ENCODE measurements at places on chromosomes 6 and 20.

- no peak for DNase-seq
Observed at GRCh38 chr6:167669870-167670802, 156.6 kb upstream of the AFDN start.

DNA sequence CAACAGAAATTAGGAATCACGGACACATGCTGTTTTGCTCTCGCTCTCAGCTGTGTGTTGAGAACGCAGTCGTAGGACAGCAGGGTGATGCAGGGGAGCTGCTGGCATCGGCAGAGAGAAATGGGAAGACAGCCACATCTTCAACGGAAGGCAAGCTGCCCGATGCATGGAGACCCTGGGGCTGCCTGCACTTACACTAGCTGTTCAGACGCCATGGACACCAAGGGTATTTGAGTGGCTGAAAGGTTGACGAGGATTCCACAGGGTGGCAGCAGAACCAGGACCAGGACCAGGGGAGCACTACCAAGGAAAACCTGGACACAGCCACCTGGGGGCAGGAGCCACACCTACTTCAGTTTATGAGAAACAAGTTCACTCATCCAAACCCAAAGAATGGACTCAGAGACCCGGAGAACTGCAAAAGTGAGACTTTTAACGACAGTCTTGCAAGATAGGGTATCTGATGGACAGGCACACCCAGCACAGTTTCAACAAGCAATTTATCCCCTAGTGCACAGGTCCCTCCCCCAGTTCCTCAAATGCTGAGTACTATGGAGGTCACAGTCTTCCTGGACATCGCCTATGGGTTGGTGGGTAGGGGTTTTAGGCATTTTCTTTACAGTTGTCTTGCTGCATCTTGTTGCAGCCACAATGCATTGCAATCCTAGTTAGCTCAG, 56.3 kb upstream of the ENTPD6 start:
- DNase-seq, result no peak

GRCh38 chr6:36320475-36320874, 16.2 kb downstream of the BNIP5 start:
- no peak for DNase-seq

DNA sequence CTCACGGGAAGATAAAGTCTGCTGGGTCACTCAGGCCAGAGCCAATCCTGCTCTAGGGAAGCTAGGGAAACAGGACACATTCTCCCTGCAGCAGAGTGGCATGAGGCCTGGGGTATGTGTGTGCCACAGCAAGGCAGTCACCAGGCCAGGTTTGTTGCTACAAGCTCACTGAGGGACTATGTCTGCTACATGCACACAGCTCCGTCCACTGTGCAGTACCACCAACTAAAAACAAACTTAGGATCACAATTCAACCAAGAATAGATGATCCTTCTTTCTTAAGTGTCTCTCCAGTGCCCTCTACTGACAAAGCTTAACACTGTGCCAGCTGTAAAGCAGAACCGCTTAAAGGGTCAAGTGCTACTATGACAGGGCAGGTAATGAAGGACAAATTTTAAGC, 192.5 kb downstream of the PTPRK start:
- DNase-seq, result peak; percentile 70

DNA sequence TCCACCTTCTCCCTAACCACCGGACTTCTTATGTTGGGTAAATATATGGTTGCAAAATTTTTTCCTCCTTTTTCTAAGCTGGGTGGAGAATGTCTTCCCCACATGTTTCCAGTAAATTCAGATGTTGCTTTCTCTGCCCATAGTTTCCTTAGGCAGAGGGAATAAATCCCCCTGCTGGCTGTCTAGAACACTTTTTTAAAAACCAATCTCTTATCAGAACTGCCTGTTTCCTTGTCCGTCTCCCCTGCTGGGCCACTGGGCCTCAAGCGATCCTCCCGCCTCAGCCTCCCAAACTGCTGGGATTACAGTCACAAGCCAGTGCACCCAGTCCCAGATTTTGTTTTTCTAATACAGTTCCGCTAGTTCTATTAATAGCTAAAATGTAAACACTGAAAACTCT, 9.9 kb upstream of the WFDC2 start:
- DNase-seq, result peak; percentile 52

DNA sequence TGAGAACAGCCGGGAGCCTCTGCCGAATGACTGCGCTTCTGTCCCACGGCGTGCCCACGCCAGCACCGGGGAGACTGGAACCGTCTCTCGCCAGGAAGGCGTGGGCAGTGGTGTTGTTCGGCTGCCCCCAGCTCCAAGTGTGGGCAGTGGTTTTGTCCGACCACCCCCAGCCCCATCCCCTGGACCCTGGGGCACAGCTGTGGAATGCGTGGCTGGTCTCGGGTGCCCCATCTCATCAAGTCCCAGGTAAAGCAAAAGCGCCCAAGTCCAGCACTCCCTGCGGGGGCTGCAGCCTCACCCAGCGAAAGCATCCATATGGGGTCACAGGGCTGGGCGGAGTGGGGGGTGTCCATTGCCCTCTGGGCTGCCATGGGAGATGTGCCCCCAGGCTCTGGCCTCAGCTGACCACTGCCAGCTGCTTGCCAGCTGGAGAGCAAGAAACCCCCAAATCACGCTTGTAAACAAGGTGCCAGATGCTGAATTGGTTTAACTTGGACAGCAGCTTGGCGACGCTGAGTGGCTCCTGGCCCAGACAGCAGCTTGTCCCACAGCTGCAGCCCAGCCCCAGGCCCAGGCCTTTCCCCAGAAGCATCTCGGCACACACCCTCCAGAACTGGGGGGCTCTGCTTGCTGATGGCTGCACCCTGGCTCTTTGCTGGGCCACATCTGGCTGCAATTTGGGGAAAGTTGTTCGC, 4.5 kb downstream of the CABLES2 start:
- no peak for DNase-seq

DNA sequence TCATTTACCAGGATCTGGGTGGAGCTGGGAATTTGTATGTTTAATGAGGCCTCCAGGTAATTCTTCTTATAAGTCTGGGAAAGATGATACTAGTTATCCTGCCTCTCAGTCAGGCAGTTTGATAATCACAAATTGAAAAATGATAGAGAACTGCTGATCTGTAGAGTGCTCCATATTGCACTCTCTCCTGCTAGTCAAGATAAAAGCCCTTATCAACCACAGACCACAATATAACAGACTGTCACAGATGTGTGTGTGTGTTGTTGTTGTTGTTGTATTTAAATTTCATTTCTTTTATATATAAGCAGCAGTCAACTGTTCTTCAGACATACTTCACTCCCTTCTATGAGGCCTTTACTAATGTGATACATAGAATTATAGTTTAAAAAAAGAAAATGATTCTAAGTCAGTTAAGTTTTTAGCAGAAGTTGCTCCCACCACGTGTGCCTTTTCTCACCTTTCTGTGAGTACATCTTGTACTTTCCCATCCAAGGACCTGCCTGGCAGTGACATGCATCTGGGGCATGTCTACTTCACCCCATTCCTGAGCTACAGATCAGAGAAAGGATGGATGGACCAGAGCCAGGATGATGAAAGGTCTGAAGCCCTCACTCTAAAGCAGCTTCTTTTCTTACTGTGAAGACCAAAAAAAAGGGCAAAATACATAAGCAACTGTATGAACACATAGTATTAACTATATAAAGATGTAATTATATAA, 29.8 kb downstream of the TENT5A start:
- DNase-seq, result peak; percentile 52

DNA sequence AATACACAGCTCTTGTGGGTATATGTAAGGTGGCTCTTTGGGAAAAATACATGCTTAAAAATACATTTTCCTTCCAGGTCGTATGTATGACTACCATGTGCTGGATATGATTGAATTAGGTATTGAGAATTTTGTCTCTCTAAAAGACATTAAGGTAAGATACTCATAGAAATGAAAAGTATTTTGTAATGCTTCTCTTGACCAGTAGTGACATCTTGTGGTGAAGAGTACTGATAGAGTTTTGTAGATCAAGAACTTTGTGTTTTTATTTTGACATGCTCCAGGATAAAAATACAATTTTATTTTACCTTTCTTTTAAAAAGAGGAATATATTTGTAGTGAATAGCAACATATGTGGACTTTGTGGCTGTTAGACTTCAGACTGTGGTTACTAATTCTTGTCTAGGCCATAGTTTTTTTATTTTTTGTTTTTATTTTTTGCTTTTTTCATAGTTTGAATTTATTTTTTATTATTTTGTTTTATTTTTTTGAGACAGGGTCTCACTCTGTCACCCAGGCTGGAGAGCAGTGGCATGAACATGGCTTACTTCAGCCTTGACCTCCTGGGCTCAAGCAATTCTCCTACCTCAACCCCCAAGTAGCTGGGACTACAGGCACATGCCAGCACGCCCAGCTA, 17.9 kb downstream of the RPF2 start:
- DNase-seq, result peak; percentile 70

GRCh38 chr6:43367245-43367984, 2.0 kb downstream of the ZNF318 start:
- DNase-seq, result peak; percentile 40

DNA sequence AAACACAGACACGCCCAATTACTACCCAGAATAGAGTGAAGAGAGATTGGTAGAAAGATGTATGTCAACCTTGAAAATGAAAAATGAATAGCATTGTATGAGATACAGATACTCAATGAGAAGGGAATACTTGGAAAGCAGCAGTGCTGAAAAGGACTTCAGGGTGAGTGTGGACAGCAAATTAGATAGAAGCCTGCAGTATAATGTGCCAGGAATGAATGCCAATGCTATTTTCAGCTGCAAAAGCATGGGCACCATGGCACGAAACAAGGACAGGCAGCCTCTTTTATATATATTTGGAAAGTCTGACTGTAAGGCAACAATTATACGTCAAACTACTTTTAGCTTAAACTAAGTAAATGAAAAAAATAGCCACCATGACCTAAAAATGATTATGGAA, 118.2 kb downstream of the PTCHD4 start:
- DNase-seq, result no peak

- DNase-seq, result peak; percentile 85
Observed at GRCh38 chr6:57021086-57021720, 25.3 kb upstream of the KIAA1586 start.

DNA sequence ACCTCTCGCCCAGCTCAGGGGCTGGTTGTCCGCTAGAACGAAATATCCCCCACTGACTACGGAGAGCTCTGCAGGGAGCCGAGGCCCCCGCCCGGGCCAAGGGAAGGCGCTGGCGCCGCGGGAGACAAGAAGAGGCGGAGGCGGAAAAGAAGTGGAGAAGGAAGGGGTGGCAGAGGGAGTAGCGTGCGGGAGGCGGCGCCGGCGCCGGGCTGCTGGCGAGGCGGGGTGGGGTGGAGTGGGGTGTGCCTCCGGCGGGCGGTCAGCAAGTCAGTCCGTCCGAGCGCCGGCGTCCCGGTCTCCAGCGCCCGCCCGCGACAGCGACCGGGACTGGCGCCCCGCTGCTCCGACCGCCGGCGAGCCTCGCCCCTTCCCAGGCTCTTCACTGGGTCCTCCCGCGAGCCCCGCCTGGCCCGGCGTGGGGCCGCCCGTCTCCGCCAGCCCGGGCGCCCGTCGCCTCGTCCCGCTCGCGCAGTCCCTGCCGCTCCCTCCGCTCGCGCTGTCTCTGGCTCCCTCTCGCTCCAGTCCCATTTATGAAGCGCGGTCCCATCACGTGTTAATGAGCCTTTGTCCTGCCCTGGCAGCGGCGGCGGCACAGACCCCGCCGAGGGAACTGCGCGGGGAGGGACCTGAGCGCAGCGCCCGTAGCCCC, at the start of gene CNR1:
Gene CNR1 (minus strand): TSS at position 504 of the 649 bp plus-strand sequence. CDS start 21,073 bp downstream, outside the sequence.
- peak; percentile 48 for DNase-seq

- DNase-seq, result no peak
Observed at GRCh38 chr20:13648291-13649228, 9.8 kb upstream of the TASP1 start.

DNA sequence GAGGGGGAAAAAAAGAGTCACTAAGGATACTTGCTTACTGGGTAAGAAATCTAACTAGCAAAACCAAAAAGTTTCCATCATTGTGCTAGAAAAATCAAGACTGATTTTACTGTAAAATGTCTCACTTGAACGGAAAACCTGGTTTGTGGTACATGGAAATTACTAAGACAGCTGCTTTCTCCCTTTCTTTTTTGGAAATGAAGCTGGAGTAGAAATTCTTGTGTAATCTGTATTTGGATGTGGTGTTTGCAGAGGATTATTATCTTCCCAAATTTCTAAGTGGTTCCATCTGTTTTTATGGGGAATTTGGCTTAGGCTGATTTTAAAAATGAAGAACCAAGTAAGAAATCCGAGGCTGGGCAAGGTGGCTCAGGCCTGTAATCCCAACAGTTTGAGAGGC, 20.4 kb downstream of the EPB41L2 start:
- DNase-seq, result no peak

- no peak for DNase-seq
Observed at GRCh38 chr6:68144667-68145066, 490.4 kb upstream of the ADGRB3 start.

DNA sequence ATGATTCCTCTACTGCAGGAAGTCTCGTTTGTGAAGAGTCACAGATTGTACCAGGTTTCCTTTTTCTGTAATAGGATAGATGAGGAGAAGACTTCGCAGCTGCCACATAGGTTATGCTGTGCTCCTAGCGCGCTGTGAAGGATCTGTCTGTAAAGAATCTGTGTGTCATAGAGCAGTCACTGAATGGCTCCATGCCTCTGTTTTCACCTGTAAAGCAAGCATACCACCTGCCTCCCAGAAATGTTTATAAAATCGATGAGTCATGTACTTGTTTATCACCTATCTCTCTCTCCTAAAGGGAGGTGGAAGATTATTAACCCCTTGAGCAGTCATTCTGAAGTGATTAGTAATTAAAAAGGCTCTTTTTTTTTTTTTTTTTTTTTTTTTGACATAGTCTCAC, 86.6 kb downstream of the TFAP2B start:
- no peak for DNase-seq

GRCh38 chr6:53321701-53322100, 27.0 kb downstream of the ELOVL5 start:
- no peak for DNase-seq

DNA sequence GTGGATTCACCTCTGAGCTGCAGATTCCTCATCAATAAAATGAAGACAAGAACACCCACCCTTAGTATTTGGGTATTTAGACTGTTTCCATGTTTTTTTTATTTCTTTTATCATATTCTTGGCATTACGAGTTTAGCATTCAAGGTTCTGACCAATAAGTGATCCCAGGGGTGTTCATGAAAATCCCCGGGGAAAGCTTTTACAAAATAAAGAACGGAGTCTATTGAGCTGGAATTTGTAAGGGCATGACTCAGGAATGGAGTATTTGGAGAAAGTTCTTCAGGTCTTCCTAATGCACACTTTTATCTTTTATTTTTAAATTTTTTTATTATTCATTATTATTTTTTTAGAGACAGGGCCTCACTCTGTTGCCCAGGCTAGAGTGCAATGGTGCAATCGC, 19.4 kb upstream of the TOX2 start:
- no peak for DNase-seq

DNA sequence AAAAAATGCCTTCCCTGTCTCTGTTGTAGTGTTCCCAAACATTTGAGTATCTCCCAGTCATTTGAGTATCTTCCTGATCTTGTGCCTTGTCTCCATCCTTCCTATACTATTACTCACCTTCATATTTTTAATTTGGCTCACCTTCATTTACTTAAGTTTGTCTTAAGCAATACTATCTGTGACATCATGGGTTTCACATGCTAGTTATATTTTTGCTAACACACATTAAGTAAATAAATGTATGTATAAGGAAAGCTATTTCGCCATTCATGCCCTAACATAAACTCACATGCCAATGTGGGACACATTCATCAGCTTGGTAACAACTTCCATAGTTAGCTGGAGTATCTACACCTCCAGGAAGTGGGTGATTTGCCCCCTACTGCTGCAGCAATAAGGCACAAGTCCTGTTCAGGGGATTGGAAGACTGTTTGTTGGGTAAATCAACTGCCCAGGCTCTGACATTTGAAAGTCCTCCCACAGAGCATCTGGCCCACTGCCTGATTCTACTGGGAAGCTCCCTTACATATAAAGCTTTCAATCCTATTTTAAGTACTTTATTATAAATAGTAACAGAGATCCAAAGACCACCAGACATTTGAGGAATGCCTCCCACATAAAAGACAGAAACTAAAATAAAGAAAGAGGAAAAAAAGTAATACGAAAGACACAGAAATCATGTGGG, 132.3 kb downstream of the ISM1 start:
- DNase-seq, result no peak
